ENCODE measurements at places on chromosomes 12 and 14. TPM values are rescaled to one million over a fixed set of nuclear protein-coding genes. Genes with fewer than 3 reads are reported as not detected.

DNA sequence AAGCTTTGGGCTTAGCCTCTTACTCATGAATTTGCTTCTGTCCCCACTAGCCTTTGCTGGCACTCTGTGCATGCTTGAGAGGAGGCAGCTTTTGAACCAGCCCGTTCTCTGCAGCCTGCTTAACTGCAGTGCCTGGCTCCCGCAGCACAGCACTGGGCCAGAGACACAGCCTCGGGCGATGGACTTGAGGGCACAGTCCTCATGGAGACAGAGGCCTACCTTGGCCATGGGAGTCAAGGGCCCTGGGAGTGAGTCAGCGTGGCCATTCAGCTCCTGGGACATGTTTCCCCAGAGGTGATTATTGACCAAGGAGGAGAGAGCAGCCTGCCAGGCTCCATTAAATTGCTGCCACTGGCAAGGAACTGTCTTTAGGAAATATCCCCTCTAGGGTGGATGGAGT lies 93.5 kb downstream of the SMOC1 start:
- no peaks in the 10 kb centered on the region for H3K4me1 ChIP-seq
- H3K36me3 ChIP-seq, result no peaks in the 10 kb centered on the region
- no peak overlapping the region for H3K27ac ChIP-seq

DNA sequence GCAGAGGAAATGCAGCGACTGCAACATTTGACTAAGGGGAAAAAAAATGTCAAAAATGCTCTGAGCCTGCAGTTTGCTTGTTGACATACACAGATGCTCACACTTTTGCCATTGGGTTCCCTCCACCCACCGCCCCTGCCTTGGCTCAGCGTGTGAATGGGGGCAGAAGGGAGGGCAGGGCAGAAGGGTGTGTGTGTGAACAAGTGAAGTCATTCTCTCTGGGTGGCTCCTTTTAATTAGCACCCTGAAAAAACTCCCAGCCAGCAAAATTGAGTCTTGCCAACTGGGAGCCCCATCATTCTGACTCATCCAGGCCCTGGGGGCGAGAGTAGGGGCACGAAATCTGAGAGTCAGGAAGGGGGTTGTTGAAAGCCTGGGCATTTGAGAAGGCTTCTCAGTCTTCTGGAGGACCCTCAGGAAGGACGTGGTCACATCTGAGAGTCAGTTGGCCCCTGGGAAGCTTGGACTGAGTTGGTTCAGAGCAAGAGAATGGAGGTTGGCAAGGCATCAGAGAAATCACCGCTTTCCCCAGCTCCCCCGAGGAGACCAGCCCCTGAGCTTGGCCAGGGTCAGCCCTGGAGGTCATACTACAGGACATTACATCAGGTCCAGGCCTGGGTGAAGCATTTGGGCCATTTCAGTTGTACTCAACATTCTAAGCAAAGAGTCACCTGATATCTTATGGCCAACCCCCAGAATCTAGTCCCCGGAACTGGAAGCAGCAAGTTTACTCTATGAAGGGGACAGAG lies 22.7 kb upstream of the KRT78 start:
- peaks cover 33% of the 10 kb centered on the region for H3K4me1 ChIP-seq
- DNase-seq, result no peak
- H3K4me3 ChIP-seq, result no peak overlapping the region

- H3K36me3 ChIP-seq, result no peaks in the 10 kb centered on the region
- peaks cover 39% of the 10 kb centered on the region for H3K4me1 ChIP-seq
- DNase-seq, result no peak
- no peak overlapping the region for H3K4me3 ChIP-seq
- H3K27me3 ChIP-seq, result no peaks in the 10 kb centered on the region
Observed at GRCh38 chr12:123062681-123063486, 82.4 kb downstream of the ARL6IP4 start.

GRCh38 chr14:104560586-104560945 lies 19.0 kb upstream of the C14orf180 start:
- no peak for DNase-seq
- H3K27ac ChIP-seq, result no peak overlapping the region
- no peaks in the 10 kb centered on the region for H3K36me3 ChIP-seq
- no peak overlapping the region for H3K4me3 ChIP-seq
- H3K27me3 ChIP-seq, result no peaks in the 10 kb centered on the region

- H3K36me3 ChIP-seq, result no peaks in the 10 kb centered on the region
- H3K4me3 ChIP-seq, result peak overlapping the region; percentile 71
- H3K4me1 ChIP-seq, result peaks cover 22% of the 10 kb centered on the region
- no peak for DNase-seq
- no peaks in the 10 kb centered on the region for H3K27me3 ChIP-seq
Observed at GRCh38 chr12:40106202-40106533, 287 bp upstream of the SLC2A13 start.

- DNase-seq, result no peak
- H3K4me3 ChIP-seq, result no peak overlapping the region
- H3K27me3 ChIP-seq, result no peaks in the 10 kb centered on the region
- no peaks in the 10 kb centered on the region for H3K4me1 ChIP-seq
- no peak overlapping the region for H3K27ac ChIP-seq
- H3K36me3 ChIP-seq, result no peaks in the 10 kb centered on the region
Observed at GRCh38 chr14:92917041-92917940, 5.7 kb upstream of the CHGA start.

DNA sequence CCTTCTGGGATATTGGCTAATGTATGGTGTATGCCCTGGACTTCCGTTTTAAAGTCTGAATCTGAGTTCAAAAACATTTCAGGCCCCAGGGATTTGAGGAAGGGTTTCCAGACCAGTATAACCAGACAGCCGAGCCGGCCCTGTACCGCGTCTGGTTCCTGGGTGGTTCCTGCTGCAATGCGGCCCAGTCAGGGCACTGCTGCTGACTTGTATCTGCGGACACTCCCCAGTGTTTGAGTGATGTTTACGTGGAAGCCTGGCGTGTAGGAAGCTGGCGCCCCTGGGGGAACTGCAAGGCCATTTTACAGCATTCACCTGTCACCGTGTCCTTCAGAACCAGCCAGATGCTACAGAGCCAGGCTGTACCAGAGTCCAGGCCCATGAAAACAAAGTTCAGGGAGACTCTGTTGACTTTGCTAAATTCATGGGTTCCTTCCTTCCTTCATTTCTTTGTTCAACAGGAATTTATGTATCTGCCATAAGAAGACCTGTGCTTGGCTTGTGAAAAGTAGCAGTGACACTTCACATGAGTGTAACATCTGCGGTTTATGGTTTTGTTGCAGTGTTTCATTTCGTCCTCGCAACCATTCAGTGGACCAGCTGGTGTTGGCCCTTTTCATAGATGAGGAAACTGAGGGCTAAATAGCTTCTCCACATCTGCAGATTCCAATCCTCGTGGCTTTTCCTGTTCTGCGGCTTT lies 16.8 kb downstream of the EML1 start:
- no peaks in the 10 kb centered on the region for H3K4me1 ChIP-seq
- no peaks in the 10 kb centered on the region for H3K27me3 ChIP-seq
- no peak overlapping the region for H3K4me3 ChIP-seq
- DNase-seq, result no peak
- no peaks in the 10 kb centered on the region for H3K36me3 ChIP-seq

DNA sequence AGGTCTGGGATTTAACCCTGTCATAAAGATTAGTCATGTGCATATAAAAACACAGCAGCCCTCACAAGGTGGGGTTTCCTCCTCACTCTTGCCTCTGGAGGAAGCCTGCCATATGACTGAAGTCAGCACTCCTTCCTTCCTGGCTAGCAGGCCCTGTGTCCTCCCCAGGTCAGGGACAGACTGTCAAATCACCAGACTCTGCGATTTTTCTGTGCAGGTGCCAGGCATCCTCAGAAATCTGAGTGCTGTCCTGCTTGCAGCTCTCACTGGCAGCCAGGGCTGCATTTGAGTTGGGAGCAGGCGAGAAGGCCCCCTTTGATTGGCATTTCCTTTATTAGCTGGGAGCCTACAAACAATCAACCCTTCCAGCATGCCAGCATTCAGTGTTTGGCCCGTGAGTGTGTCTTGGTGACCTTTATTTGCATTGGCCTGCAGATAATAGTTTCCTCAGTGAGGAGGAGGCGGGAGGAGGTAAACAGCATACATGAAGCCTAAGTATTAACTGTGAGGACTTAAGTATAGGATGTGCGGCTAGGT lies 183.8 kb upstream of the ARHGAP5 start:
- H3K4me1 ChIP-seq, result no peaks in the 10 kb centered on the region
- no peak overlapping the region for H3K4me3 ChIP-seq
- no peaks in the 10 kb centered on the region for H3K27me3 ChIP-seq
- no peak overlapping the region for H3K27ac ChIP-seq

DNA sequence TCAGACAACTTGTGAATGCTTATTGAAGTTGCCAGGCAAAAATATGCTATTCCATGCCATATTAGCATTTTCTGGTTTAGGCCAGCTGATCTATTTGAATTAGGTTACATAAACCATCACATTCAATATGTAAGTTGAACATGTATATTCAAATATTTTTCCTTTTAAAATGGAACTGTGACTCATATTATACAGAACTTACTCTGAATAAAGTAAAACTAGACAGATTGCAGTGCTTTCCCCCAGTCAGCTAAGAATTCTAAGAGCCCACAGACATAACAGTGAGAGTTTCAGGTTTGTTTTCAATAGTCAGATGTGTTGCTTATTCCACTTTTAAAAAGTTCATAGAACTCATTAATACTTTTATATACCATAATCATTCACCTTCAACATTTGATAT lies 119.8 kb downstream of the MGST1 start:
- no peaks in the 10 kb centered on the region for H3K27me3 ChIP-seq
- H3K27ac ChIP-seq, result no peak overlapping the region

- H3K4me1 ChIP-seq, result no peaks in the 10 kb centered on the region
- no peak overlapping the region for H3K4me3 ChIP-seq
- DNase-seq, result no peak
- H3K27ac ChIP-seq, result no peak overlapping the region
Observed at GRCh38 chr14:62886461-62886860, 158.8 kb downstream of the KCNH5 start.

GRCh38 chr12:87814625-87815024 lies 214.6 kb downstream of the C12orf50 start:
- no peak overlapping the region for H3K4me3 ChIP-seq
- H3K27me3 ChIP-seq, result no peaks in the 10 kb centered on the region
- no peaks in the 10 kb centered on the region for H3K36me3 ChIP-seq
- no peak overlapping the region for H3K27ac ChIP-seq
- no peak for DNase-seq
- H3K4me1 ChIP-seq, result no peaks in the 10 kb centered on the region

DNA sequence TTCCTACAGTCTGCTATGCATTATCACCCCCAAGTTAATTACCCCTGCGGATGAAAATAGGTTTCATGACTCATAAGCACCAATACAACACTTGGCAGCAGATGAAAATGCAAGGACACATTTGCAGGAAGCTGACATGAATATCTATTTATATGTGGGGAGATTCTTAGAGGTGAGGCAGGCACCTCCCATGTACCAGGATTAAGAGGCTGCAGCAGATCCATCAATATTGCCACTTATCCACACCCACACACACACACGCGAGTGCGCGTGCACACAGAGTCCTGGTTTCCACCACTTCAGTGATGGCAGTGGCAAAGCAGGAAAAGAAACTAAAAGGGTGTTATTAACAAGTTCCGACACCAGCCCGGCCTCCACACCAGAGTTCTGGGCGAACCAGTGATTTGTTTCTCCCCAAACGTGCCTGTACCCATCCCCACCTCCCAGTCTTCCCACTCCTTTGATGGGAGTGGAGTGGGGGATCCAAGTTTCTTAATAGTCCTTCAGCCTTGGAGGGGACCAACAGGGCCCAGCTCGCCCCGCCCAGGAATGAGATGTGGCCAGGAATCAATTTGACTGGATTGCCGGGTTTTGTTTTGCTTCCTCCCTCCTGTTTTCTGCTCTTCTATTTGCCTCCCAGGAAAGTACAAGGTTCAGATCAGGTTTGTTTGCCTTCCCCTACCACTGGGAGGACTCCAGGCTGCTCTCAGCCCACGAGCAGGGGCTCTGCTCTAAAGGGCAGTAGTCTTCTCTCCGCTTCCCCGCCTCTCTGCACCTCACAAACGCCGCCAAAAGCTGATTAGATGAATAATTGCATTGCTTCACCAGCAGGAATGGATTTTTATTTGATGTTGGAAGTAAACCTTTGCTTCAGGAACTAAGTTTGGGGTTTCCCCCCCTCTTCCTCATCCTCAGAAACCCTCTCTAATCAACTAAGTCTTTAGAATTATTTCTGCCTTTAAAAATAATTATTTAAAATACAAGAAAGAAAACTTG lies 5.2 kb downstream of the IRF2BPL start:
- H3K27me3 ChIP-seq, result no peaks in the 10 kb centered on the region
- H3K36me3 ChIP-seq, result peaks cover 9% of the 10 kb centered on the region
- peak overlapping the region; percentile 96 for H3K27ac ChIP-seq
- no peak for DNase-seq
- H3K4me3 ChIP-seq, result peak overlapping the region; percentile 95
- peaks cover 22% of the 10 kb centered on the region for H3K4me1 ChIP-seq

DNA sequence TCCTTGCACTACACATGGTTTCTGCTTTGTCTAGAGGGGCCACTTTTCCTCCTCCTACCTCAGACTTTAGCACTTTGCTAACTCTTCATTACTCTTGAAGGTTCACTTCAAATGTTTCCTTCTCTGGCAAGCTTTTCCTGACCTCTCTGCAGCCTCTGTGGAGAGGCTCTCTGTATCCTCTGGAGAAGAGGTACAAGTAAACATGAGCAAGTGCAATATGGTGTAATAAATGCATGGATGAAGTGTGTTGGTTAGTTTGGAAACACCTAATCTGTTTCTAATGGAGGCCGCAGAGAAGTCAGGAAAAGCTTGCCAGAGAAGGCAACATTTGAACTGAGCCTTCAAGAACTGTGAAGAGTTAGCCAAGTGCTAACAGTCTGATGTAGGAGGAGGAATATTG lies 329.3 kb downstream of the GRIN2B start:
- DNase-seq, result no peak
- H3K27ac ChIP-seq, result no peak overlapping the region
- no peaks in the 10 kb centered on the region for H3K27me3 ChIP-seq
- no peaks in the 10 kb centered on the region for H3K4me1 ChIP-seq
- H3K4me3 ChIP-seq, result no peak overlapping the region

- no peaks in the 10 kb centered on the region for H3K36me3 ChIP-seq
- H3K27ac ChIP-seq, result no peak overlapping the region
- no peak for DNase-seq
- no peak overlapping the region for H3K4me3 ChIP-seq
- no peaks in the 10 kb centered on the region for H3K4me1 ChIP-seq
- no peaks in the 10 kb centered on the region for H3K27me3 ChIP-seq
Observed at GRCh38 chr14:74392616-74393570, 33.1 kb downstream of the SYNDIG1L start.

- H3K4me3 ChIP-seq, result no peak overlapping the region
- H3K27me3 ChIP-seq, result no peaks in the 10 kb centered on the region
- no peaks in the 10 kb centered on the region for H3K4me1 ChIP-seq
- no peak for DNase-seq
- no peak overlapping the region for H3K27ac ChIP-seq
Observed at GRCh38 chr14:58717813-58718212, 80.1 kb downstream of the DACT1 start.

Gene HOXC5
- 5.0 TPM for total RNA-seq

Gene GYS2
- not detected for total RNA-seq

Gene BRMS1L
- 10.5 TPM for total RNA-seq

Gene MORN3
- total RNA-seq, result 0.72 TPM

Gene TNFRSF1A
- total RNA-seq, result 108 TPM

Gene POTEM
- total RNA-seq, result not detected

Gene CRACR2A
- 0.92 TPM for total RNA-seq

Gene LRFN5
- total RNA-seq, result 9.8 TPM

Gene RHEBL1
- total RNA-seq, result 4.7 TPM

Gene ADSS1
- total RNA-seq, result 9.4 TPM

Gene LRP6
- total RNA-seq, result 22.0 TPM
